ENCODE measurements at places on chromosomes 5 and 9. TPM values are rescaled to one million over a fixed set of nuclear protein-coding genes. Genes with fewer than 3 reads are reported as not detected.

EXOSC2 gene
- 19.7 TPM for total RNA-seq

RGS7BP gene
- total RNA-seq, result 1.7 TPM

CCDC171 gene
- 61.4 TPM for total RNA-seq

PRR16 gene
- total RNA-seq, result 7.9 TPM

GRCh38 chr9:19741178-19741577 is 47.7 kb downstream of the SLC24A2 start:
- no peak for DNase-seq

DNA sequence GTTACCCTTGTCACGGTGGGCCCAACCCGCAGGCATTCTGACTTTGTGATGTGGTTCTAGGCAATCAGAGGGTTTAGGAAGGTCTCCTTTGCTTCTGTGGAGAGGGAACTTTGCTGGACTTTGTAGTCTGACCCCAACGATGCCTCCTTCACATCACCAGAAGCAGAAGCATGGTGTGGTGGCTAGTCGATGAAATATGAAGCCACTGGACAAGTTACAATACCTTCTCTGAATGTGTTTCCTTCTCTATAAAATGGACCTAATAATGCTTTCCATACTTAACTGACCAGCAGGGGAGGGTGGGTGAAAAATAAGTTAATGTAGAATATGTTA is 607 bp downstream of the SPEF2 start:
- DNase-seq, result no peak

All from umbilical cord (tissue), 2 donors.